ENCODE measurements at places on chromosomes 16 and 17. TPM values are rescaled to one million over a fixed set of nuclear protein-coding genes. Genes with fewer than 3 reads are reported as not detected.

- no peak for DNase-seq
Measured at GRCh38 chr16:49821614-49822282, 34.2 kb downstream of the ZNF423 start.

GRCh38 chr16:23840310-23840709 is 4.5 kb downstream of the PRKCB start:
- DNase-seq: no peak

DNA sequence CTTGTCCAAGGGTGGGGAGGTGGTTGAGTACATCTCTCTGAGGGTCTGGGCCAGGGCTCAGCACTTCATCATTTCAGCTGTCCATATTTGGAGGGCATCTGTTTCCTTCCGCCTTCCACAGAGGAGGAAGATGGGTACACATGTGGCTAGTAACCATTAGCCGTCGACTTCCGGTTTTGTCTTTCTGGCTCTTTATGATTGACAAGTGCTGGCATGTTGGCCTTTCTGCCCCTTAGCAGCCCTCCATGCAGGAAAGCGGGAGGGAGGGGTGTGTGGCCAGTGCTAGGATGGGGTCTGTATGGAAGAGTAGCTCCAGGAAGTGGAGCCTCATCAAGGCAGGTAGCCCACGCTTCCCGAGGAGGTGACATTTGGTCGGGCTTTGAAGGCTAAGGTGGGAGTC is 69.6 kb downstream of the RAI1 start:
- peak; percentile 29 for DNase-seq

DNA sequence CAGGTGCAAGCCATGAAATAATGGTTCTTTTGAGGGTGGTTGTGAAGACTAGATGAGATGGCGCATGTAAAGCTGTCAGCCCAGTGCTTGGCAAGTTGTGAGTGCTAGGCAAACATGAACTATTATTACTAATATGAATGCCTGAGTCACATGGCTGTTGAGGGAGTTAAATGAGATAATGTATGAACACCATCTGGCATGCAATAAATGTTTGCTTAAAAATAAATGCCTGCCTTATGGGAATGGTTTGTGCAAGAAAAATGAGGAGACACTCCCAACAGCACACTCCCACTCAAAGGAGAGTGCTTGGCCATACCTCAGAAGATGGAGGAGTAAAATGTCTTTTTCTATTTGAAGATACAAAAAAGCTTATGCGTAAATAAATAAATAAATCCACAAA is 3.6 kb downstream of the MAPK3 start:
- DNase-seq: no peak

DNA sequence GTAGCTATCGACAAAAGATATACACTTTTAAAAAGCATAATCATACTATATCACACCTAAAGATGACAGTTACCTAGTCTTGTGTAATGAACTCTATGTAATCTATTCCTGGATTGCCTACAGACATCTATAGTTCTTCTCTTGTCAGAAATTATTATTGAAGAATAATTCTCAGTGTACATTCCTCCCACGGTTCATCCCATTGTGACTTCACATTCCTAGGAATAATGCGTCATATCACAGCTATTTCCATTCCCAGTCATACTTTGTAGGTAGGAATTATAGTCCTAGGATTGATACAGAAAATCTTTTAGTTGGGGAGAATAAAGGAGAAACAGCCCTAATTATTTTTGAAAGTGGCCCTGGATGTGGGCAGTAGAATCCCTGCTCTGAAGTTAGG is 44.0 kb upstream of the ABCC11 start:
- no peak for DNase-seq

- DNase-seq: peak; percentile 9
Measured at GRCh38 chr16:72203401-72203800, 31.4 kb upstream of the PMFBP1 start.

- no peak for DNase-seq
Measured at GRCh38 chr17:35129154-35129972, 7.9 kb downstream of the FNDC8 start.

The CPNE7 gene
- total RNA-seq: 0.79 TPM

The HEATR9 gene
- total RNA-seq: not detected

The SMIM22 gene
- 88.0 TPM for total RNA-seq

The PPP1R9B gene
- total RNA-seq: 26.1 TPM
